ENCODE measurements at places on chromosomes 5 and 9.

GRCh38 chr5:56088967-56089829 is 94.4 kb upstream of the IL6ST start:
- DNase-seq, result no peak

- DNase-seq, result no peak
Measured at GRCh38 chr9:125629446-125629845, 77.6 kb downstream of the MAPKAP1 start.

GRCh38 chr5:148820461-148821395 is 5.7 kb upstream of the ADRB2 start:
- DNase-seq, result peak; percentile 31

DNA sequence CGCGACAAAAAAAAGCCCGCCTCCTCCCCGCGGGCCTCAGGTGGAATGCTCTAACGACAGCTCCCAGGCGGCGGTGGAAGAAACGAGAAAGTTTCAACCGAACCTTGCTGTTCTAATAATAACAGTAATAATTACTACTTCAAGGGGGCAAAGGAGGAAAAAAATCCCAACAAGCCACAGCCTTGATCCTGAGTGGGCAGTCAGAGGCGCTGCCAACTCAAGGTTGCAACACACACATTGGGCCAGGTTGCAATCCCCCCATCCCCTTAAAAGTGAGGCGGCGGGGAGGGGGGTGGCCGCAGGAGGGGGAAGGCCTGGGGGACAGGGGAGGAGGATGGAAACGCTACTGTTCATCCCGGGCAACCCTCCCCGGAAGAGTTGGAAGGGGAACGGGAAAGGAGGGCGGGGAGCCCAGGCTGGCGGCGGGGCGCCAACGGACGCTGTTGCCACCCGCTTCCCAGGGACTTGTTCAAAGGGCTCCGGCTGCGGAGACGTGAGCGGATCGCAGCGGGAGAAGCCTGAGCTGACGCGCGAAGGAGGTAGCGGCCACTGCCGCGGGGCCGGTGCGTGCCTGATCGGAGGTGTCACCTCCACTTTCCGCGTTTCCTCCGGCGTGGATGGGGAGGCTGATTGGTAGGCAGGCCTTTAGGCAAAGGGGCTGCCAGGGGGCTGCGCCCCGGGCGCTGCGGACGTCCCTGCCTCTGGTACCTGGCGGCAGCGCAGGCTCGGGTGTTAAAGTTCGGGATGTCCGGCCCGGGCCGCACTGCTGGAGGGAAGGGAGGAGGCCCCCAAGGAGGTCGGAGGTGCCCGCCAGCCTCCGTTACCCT is 647 bp downstream of the SMARCA2 start:
- DNase-seq, result peak; percentile 34

- DNase-seq, result no peak
Measured at GRCh38 chr9:93884808-93885207, 70.3 kb downstream of the BARX1 start.

DNA sequence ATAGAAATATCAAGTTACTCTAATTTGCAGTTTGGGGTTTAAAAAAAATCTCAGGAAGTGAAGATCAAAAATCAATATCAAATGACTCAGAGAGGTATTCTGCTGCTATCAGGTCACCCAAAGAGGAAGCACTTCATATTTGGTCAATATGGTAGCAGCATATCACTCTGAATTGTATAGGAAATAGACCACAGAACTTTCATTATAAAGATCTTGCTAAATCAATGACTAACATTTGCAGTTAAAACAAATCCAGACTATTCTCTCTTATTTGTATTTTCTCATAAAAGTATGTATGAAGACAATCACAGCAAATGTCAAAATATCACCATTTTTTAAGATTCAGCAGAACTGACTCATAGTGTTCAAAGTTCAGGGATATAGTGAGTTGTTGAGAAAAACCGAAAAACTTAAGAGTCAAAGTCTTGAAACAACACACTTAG is 105.8 kb upstream of the PCSK1 start:
- DNase-seq, result no peak

- no peak for DNase-seq
Measured at GRCh38 chr5:81513982-81514381, 120.0 kb upstream of the ACOT12 start.

GRCh38 chr5:168320805-168321204 is 29.4 kb downstream of the WWC1 start:
- no peak for DNase-seq

DNA sequence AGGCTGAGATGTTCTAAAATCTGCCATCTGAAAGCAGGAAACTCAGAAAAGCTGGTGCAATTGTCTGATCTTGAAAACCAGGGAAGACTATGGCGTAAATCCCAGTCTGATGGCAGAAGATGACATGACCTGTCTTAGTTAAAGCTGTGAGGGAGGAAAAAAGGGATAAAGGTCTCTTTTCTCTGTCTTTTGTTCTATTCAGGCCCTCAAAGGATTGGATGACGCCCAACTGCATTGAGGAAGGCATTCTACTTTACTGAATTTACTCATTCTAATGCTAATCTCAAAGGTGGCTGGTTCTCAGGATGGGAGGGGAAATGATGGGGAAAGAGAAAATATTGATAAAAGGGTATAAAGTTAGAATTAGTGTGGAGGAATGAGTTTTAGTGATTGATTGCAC is 312.8 kb upstream of the CTNND2 start:
- no peak for DNase-seq

DNA sequence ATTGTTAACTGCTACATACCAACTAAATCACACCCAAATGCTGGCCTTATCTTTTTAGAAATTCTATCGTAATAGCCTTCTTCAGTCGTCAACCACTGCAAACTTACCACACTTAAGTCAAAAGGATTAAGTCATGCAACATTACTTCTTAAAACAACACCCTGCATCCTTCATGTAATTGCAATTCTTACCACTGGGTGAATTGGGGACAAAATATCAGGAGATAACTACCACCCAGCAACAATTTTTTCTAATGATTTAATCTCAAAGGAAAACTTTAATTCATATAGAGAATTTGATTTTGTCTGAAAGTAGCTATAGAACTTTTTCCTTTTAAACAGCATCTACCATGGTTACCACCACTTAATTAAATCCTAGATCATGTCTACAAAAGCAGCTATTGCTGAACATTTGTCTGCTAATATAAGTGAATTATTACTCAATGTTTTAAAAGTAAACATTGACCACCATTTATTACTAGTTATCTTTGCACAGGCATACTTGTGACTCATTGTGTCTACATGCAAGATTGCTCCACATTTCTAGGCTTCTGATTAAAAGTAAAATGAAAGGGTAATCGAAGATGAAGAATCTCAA is 10.5 kb downstream of the MLLT3 start:
- DNase-seq, result no peak

GRCh38 chr9:127014216-127014909 is 99.8 kb downstream of the RALGPS1 start:
- DNase-seq, result no peak

- DNase-seq, result no peak
Measured at GRCh38 chr9:131125038-131125287, 423 bp upstream of the NUP214 start.

DNA sequence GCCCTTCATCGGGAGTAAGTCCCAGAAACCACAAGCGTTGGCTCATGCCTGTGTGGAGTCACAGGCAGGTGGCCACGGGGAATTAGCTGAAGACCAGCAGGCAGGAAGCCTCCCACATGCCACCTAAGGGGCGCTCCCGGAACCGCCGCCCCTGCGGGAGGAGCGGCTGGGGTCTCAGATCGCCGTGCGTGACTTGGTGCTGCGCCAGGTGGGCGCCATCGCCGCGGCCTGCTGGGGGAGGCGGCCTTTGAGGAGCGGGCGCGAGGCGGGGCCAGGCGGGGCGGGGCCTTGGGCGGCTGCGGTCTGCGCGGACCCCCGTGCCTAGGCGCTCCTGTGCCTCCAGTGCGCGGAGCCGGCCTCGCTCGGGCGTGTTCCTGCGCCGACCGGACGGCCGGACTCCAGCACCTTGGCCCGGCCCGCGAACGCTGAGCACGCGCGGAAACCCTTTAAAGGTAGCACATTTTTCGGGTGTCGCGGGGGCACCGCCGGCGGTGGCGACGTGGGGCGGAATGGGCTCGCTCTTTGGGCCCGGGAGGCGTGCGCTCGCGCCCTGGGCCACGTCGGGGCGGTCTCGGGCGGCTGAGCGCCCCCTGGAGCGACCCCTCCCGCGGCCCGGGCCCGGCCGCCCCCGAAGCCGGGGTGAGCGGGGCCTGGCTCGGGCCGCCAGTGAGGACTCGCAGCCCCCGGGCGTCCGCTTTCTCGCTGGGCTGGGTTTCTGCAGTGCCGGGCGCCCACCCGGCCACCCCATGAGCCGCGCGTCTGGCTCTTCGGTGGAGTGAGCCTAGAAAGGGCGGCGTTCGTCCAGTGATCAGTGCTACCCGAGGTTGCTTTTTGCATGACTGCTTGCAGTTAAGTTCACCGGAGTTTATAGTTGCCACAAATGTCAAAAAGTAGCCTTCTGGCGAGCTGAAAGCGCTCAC is 24.5 kb downstream of the LECT2 start:
- DNase-seq, result peak; percentile 54

GRCh38 chr5:134142806-134143205 is 28.3 kb downstream of the TCF7 start:
- peak; percentile 13 for DNase-seq

DNA sequence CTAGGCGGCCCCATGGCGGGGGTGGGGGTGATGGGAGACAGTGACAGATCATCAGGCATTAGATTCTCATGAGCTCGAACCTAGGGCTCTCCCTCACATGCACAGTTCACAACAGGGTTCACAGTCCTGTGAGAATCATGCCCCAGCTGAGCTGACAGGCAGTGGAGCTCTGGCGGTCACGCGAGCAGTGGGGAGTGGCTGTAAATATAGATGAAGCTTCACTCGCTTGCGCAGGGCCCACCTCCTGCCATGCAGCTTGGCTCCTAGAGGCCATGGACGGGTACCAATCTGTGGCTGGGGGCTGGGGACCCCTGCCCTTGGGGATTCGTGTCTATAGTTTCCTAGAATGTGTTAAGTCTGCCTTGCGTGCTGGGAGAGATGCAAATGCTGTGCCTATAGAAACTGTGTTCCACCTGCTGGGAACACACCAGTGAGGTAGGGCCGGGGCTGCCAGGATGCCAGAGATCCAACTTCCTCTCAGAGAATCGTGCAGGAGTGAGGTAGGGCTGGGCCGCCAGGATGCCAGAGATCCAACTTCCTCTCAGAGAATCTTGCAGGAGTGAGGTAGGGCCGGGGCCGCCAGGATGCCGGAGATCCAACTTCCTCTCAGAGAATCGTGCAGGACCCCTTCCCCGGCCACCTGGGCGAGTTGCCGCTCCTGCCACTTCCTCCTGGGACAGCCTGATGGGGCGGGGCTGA is 14.1 kb upstream of the EXOC3 start:
- no peak for DNase-seq

DNA sequence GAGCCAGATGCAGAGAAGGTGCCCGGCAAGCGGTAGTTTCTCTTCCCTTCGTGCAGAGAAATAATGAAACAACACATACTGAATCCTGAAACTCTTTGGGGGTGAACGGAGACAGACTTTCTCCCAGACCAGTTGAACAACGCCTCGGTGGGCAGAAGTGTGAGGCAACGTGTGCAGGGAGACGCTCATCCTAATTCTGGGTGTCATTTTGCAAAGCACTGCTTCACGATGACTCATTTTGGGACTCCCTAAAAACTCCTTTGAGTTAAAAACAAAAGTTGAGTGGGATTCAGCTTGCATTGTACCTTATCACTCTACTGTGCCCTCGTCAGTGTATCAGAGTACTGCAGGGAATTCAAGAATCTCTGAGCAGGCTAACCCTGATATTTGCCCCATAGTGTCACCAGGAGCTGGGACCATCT is 3.5 kb upstream of the NEK6 start:
- no peak for DNase-seq

DNA sequence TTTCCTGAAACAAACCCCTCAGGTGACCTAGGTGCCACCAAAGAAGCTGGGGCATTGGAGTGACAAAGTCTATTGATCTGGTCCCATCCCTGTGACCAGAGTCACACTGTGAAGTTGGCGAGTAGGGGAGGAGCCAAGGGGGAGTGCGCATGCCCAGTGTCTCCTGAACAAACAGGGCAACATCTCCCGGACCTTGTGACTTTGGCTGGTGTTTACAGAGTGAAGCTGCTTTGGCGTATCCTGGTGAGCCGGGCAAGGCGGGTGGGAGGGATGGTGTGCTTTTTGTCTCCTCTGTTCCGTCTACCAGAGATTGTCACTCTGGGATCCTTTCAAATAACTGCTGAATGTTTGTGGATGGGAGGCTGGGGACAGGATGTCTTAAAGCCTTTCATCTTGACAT is 204.5 kb downstream of the HSPA4 start:
- DNase-seq, result no peak

DNA sequence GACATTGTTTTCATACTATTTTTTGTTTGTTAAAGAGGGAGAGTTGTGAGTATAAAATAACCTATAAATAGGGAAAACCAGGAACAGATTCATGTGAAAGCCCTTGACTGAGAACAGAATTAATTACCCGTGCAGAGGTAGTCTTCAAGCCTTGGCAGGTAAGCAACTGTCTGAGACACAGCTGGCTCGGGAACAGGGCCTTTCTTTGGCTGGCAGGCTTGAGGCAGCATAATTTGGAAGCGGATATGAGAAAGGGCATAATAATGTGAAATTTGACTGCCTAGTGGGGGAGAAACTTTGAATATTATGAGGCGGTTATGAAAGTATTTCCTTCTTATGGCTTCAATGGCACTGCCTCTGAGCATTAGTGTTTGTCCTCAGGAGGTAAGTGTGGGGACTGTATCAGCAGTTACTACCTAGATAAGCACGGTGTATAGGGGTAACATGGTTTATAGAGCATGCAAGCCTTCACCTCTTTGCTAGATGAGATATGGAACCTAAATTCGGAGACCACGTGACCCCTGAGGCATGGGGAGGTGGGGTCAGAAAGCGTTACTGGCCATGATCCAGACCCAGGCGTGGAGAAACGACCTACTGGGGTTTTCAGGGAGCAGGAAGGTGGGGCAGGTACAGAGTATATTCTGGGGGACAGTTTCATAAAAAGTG is 210.2 kb upstream of the GAS1 start:
- DNase-seq, result no peak

GRCh38 chr9:134491196-134491835 is 150.3 kb upstream of the COL5A1 start:
- DNase-seq, result no peak

DNA sequence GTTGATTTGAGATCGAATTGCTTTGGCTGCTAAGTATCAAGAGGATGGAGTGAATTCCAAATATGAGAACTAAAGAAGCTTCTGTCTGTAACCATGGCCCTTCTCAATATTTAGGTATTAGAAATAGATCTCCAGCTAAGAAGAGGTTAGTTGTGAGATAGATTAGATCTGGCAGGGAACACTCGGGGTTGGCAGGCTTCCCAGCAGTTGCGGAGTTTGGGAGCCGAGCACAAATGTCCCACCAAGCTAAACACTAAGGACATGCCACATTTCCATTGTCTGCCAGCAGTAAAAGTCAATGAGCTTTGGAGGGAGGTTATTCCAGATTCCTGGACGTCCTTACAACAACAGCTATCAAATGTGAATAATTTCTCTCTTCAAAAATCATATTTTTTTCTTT is 85.8 kb downstream of the TAF11L14 start:
- DNase-seq, result no peak
